SJSA1 (cell line): ENCODE measurements at places on chromosomes 12 and 14.

DNA sequence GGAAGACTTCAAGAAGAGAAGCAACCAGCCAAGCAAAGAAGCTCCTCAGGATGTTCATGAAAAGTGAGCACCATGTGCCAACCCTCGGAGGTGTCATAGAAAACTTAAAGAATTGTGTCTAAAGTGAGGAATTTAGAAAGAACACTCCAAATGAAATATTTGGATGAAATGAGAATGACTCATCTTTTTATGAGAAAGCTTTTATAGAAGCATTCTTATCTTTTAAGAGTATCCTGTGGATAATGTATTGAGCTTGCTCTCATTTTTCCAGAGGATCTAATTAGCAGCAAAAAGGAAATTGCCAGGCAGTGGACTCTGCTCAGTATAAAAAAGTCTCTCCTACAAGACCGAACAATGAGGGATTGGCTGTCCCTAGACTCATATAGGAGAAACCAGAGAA is 454.9 kb downstream of the LRIG3 start:
- no peak for DNase-seq

DNA sequence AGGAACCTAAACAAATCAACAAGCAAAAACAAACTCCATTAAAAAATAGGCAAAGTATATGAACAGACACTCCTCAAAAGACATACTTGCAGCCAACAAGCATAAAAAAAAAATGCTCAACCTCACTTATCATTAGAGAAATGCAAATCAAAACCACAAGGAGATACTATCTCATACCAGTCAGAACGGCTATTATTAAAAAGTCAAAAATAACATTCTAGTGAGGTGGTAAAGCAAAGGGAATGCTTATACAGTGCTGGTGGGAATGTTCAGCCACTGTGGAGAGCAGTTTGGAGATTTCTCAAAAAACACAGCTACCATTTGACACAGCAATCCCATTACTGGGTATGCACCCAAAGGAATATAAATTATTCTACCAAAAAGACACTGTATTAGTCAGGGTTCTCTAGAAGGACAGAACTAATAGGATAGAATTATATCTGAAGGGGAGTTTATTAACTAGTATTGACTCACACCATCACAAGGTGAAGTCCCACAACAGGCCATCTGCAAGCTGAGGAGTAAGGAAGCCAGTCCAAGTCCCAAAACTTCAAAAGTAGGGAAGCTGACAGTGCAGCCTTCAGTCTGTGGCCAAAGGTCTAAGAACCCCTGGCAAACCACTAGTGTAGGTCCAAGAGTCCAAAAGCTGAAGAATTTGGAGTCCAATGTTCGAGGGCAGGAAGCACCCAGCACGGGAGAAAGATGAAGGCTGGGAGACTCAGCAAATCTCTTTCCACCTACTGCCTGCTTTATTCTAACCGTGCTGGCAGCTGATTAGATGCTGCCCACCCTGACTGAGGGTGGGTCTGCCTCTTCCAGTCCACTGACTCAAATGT is 101.6 kb upstream of the KRAS start:
- no peak for DNase-seq

DNA sequence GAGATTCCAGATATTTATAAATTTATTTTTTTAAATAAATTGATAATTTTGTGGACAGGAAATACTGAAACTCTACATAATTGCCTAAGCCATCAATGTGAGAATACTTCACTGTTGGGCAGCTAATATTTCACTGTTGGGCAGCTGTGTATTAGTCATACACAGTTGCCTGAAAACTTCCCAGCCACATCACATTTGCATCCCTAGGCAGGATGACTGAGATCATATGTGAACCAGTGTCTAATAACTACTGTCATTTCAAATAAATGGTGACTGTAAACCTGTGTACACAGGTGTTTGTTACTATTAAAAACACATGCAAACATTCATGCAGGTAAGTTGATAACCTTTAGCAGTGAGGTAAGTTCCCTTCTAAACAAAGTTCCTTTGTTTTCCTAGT is 43.9 kb downstream of the TMTC3 start:
- no peak for DNase-seq

- no peak for DNase-seq
These were observed 14.1 kb downstream of the ABCD2 start for GRCh38 chr12:39605501-39605900.

DNA sequence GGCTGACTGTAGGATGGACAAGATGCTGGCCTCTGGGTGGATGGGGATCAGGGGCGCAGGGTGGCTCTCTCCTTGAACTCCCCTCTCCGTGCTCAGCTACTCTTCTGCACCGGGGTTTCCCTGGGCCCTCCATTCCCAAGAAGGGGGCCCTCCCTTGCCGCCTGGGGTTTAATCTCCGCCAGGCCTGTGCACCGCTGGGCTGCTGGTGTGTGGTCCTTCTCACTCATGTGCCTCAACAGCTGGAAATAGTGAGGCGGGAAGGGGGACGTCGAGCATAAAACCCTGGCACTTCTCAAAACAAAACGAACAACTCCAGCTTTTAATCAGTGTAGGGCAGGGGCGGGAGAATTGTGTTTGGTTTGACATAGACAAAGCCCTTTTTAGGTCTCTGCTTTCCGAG is 19.0 kb upstream of the SMOC1 start:
- no peak for DNase-seq

- DNase-seq: no peak
These were observed 54.1 kb upstream of the FERMT2 start for GRCh38 chr14:53004976-53005375.

GRCh38 chr14:101257551-101257950 is 303.7 kb upstream of the DIO3 start:
- no peak for DNase-seq

GRCh38 chr14:56953884-56954283 is 143.6 kb upstream of the OTX2 start:
- DNase-seq: no peak

GRCh38 chr12:67524861-67525616 is 123.5 kb upstream of the DYRK2 start:
- DNase-seq: no peak

GRCh38 chr12:131025939-131026702 is 72.4 kb downstream of the ADGRD1 start:
- no peak for DNase-seq

GRCh38 chr12:44749566-44749965 is 126.5 kb downstream of the NELL2 start:
- no peak for DNase-seq

DNA sequence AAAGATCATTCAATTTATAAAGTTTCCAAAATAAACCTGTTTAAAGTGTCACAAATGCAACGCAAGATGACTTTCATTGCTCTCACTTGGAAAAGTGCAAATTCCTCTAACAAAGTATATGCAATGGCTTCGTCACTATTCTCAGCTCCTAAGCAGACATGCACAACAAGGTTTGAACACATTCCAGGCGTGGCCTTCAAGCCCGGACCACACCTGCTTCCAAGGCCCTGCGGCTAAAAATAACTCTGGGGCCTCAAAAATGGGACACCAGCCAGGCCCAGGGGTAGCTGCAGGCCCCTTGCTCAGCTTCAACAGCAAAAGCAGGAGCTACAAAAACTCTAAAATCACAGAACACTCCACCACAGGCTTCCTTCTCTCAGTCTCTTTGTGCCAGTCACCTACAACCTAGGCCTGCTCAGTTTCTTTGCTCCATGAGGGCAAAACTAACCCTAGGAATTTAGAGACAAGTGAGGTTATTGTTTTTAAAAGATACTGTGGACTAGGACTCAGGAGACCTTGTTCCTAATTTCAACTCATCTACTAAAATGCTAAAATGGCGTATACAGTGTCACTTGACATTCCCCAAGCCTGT is 29.3 kb downstream of the DUSP16 start:
- DNase-seq: no peak

DNA sequence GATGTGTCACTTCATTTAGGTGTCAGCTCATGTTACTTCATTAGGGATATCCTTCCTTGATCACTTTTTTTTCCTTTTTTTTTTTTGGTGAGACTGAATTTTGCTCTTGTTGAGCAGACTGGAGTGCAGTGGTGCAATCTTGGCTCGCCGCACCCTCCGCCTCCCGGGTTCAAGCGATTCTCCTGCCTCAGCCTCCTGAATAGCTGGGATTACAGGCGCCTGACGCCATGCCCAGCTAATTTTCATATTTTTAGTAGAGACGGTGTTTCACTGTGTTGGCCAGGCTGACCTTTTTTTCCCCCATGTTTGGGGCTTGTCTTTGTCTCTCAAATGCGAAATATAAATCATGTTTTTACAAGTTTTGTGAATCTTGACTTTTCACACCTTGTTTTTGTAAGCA is 9.6 kb upstream of the AACS start:
- no peak for DNase-seq

DNA sequence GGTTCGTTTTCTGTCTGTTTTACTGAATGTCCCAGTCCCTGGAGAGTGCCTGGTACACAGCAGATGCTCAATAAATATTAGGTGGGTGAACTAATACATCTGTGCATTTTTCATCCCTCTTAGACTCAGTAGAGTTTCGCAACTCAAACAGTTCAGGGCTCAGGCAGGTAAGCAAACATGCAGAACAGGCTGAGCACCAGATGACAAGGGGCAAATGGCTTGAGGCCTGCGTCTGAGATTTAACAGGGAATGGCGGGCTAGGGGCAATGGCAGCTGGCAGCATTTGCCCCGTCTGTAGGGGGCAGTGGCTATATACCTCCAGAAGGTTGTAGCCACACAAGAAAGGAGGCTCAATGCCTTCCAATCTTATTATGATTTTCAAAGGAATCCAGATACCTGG is 8.6 kb upstream of the RAN start:
- DNase-seq: no peak

- no peak for DNase-seq
These were observed 85.3 kb upstream of the OVCH1 start for GRCh38 chr12:29582677-29583272.

DNA sequence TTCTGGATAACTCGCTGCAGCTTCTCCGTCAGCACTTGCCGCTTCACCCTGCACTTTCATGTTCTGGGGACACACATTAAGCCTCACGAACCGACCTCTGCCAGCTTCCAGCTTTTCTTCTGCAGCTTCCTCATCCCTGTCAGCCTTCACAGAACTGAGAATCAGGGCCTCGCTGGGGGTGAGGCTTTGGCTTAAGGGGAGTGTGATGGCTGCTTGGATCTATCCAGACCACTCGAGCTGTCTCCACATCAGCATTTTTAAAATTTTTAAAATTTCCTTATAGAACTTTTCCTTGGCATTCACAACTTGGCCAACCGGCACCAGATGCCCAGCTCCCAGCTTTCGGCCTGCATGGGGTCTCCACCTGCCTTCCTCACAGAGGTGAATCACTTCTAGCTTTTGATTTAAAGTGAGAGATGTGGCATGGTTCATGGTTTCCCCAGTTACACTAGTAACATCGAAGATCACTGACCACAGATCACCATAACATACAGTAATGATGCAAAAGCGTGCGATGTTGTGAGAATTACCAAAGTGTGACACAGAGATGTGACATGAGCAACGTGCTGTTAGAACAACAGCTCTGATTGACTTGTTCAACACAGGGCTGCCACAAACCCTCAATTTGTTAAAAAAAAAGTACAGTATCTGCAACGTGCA is 139.1 kb upstream of the C14orf180 start:
- DNase-seq: no peak

- DNase-seq: no peak
These were observed 424.9 kb upstream of the SYT1 start for GRCh38 chr12:78439666-78440065.

GRCh38 chr12:8890313-8891085 is 23.8 kb upstream of the PHC1 start:
- DNase-seq: peak; percentile 48

DNA sequence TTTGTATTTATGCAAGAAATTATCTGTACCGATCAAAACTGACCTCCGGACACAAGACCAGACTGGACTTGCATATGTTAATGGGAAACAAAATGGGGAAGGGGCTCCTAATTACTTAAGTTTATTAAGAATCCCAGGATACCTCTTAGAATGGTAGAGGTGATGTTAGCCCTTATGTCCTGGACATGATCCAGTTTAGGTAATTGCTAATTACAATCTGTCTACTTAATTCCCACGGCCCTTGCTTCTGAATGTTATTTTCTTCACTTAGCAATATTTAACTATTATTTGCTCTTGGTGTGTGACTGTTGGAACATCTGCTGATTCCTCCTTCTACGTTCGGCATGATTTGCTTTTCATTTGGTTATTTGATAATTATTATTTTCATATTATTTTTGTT is 644.0 kb downstream of the DIO2 start:
- no peak for DNase-seq

DNA sequence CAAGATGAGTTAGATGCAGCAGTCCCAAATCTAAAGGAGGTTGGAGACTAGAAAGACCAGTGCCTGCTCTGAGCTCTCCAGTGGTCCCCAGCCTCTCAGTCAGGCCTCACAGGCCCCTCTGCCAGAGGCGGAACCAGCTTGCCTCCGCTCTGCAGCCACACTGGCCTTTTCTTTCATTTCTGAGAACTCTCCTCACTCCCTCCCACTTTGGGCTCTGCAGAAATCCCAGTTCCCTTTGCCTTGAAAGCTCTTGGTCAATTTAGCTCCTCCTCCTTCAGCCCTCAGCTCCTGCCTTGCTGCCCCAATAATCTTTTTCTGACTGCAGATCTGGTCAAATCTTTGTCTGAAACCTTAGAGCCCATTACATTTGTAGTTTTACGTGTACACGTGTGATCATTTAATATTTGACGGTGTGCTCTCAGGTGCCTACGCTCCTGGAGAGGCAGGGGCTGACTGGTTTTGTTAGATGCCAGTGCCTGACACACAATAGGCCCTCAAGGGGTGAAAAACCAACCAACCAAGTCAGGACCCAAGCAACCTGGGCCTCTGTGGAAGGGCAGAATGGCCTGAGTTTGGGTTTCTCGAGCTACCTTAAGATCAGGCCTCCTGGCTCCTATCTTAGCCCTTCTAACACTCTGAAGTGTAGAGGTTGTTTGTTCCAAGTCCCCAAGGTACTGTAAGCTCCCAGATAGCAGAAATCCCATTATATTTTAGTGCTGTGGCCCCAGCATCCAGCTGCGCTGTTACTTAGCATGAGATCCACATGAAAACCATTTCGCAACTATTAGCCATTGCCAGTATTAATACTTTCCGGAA is 1.1 kb upstream of the NUDT4 start:
- no peak for DNase-seq

- DNase-seq: no peak
These were observed 72.1 kb upstream of the DUSP6 start for GRCh38 chr12:89424389-89424788.

- DNase-seq: peak; percentile 60
These were observed at the start of gene DENND5B for GRCh38 chr12:31590642-31591379. TSS of gene DENND5B (minus strand) at chr12:31591136. CDS start at chr12:31590832, 304 bp downstream.

DNA sequence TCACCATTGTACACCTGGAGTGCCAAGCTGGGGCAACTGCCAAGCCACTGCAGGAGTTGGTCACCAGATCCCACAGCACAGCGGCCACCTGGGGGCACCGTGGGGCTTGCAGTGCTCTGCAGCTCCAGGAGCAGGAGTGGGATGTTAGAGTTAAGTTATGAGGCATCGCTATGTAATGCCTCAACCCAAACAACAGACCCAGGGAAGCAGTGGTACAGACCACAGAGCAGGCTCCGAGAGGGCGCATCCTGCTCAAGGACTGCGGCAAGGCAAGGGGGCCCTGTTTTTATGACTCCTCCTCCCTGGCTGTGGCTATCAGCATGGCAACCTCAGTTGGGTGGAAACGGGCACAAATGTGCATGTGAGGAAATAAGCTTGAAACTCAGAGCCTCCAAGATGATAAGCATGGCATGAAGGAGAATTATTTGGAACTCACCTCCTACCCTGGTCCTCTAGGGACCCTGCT is 63.1 kb downstream of the ARL6IP4 start:
- DNase-seq: peak; percentile 92

GRCh38 chr14:100425429-100425827 is 102.3 kb downstream of the SLC25A47 start:
- DNase-seq: no peak
